ENCODE measurements at places on chromosomes 11 and 22. TPM values are rescaled to one million over a fixed set of nuclear protein-coding genes. Genes with fewer than 3 reads are reported as not detected.

DNA sequence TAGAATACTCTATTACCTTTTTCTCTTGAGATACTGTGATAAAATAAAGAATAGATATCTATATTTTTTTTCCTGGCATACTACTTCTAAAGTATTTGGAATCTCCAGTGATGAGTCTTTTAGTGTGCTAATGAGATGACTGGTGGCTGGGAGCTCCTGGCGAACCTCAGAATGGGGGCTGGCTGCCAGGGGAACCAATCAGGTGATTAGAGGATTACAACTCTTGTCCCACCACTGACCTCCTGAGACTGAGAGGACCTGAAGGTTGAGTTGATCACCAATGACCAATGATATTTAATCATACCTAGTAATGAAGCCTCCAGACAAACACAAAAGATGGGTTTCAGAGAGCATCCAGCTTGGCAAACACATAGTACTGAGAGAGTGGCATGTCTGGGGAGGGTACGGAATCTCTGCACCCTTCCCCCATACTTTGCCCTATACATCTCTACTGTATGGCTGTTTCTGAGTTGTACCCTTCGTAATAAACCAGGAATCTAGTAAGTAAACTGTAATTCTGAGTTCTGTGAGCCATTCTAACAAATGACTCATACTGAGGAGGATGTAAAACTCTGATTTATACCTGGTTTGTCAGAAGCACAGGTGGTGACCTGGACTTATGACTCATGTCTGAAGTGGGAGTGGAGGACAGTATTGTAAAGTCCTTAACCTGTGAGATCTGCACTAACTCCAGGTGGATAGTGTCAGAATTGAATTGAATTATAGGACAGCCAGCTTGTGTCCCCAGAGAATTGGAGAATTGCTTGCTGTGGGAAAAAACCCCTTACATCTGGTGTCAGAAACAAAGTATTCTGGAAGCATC lies 325.3 kb upstream of the LRRC4C start:
- no peak for DNase-seq

DNA sequence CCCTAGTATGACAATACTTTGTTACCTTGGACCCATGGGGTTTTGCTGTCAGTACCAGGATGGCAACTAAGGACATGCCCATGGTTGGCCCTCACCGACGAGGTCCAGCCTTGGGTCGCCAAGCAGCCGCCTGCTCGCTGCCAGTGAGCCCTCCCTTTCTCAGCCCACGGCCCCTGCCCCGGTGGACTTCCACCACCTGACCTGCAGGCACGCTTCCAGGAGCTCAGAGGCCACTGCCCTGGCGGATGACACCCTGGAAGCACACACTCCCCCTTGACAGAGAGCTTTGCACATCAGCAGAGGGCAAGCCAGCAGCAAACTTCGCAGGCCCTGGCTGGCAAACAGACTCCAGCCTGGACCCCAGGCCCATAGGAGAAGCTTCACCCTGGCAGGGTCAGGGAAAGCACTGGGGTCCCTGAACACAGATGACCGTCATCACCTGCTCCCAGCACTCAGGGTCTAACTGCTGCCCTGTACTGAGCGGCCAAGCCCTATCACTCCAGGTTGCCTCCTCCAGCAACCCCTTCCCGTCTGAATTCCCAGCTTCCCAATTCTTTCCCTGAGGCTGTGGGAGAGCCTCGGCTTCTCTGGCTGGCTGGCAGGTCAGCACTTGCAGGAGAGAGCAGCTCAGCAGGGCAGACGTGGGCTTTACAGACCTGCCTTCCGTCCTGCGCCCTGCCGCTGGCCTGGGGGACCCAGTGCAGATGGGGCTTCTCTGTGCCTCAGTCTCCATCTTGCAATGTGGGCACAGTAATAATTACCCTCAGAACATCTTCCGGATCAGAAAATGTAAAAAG lies 2.7 kb upstream of the PPARA start:
- DNase-seq: no peak

DNA sequence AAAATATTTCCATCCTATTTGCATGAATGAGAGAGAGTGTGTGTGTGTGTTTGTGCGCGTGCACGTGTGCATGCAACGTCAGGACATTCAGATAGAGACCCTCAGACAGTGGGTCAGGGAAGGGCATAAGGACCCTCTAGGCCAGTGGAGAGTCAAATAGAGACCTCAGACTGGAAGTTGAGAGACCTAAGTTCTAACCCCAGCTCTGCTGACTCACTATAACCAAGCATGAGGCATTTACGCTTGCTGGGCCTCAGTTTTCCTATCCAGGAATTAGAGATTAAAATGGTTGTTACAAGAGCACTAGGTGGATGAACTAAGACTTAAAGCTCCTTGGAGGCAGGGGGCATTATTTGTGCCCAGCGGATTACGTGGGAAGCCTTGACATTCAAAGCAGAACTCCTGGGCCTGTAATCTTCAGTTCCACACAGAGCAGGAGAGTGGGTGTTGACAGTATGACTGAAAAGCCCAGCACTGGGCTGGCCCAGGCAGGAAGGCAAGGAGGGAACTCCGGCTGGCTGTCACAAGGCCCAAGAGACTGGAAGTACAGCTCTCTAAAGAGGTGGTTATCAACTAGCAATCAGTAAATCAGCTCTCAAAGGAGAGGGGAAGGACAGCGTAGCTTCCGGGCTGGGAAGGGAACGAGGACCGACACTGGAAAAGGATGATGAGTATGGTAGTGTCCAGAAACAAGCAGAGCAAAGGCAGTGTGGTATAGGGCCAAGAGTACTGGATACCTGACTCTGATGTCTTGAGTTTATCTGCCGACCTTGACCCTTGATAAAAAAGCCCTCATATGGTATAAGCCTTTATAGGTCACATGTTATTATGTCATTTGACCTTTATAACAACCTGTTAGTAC lies 9.2 kb downstream of the RHOG start:
- no peak for DNase-seq

DNA sequence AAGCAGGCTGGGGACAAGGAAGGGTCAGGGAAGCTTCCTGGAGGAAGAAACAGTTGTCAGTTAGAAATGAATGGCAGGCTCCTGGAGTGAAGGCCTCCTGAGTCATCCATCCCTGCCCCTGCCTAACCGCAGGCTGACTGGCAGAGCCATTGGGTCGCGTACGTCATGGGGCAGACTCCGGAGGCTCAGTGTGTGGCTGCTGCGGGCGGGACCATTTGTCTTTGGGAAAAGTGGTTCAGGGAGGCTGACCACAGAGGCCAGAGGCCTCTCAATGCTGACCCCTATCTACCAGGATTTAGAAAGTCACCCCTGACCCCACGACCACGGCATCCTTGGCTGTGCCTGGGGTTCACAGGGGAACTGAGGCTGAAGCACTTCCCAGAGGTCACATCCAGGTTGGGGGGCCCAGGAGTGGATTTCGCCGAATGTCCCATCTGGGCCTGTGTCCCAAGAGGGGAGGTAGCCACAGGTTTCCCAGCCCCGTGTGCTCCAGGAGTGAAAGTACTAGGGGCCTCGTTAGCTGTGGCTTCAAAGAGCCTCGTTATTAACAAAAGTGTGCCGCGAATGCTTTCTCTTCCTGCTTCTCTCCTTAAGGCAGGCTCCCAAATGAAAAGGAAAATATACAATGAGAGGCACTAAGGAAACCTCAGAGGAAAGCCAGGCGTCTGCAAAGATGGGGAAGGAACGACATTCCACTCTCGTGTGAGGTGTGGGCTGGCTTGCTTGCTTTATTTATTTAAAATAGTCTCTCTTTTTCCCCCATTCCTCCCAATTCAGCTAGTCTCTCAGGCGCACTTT lies 58.9 kb downstream of the FLRT1 start:
- DNase-seq: no peak

DNA sequence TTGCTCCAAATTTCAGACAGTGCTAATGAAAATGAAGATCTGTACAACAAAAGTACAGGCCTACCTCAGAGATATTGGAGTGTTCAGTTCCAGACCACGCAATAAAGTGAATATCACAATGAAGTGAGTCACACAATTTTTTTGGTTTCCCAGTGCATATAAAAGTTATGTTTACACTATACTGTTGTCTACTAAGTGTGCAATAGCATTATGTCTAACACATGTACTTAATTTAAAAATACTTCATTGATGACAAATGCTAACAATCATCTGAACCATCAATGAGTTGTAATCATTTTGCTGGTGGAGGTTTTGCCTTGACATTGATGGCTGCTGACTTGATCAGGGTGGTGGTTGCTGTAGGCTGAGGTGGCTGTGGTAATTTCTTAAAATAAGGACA lies 60.6 kb upstream of the E2F8 start:
- no peak for DNase-seq

The RAB36 gene
- 6.8 TPM for total RNA-seq

- DNase-seq: no peak
Measured at GRCh38 chr11:96470521-96470920, 80.7 kb downstream of the JRKL start.

The STIM1 gene
- total RNA-seq: 53.3 TPM

Measured in type B pancreatic cell (in vitro differentiated cells).